HTR-8/SVneo (cell line): ENCODE measurements at places on chromosomes 16 and 17.

DNA sequence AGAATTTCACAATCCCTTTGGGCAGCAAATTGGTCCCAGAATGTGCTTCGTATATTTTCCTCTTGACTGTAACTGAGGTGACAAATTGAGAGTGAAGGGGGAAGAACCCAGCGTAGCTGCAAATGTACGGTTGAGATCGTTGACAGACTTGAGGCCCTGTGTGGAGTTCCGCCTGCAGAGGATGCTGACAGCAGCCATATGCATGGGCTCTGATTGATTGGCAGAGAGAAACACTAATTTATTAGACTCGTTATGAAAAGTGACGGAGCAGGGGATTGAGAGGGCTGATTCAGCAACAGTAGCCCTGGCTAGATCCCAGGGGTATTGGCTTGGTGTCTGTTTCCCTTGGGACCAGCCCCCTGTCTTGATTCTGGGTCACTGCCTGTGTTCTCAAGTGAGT lies 930.1 kb upstream of the EEF2KMT start:
- no peak for DNase-seq

GRCh38 chr16:28189245-28189644 lies 22.5 kb downstream of the XPO6 start:
- no peak for DNase-seq

DNA sequence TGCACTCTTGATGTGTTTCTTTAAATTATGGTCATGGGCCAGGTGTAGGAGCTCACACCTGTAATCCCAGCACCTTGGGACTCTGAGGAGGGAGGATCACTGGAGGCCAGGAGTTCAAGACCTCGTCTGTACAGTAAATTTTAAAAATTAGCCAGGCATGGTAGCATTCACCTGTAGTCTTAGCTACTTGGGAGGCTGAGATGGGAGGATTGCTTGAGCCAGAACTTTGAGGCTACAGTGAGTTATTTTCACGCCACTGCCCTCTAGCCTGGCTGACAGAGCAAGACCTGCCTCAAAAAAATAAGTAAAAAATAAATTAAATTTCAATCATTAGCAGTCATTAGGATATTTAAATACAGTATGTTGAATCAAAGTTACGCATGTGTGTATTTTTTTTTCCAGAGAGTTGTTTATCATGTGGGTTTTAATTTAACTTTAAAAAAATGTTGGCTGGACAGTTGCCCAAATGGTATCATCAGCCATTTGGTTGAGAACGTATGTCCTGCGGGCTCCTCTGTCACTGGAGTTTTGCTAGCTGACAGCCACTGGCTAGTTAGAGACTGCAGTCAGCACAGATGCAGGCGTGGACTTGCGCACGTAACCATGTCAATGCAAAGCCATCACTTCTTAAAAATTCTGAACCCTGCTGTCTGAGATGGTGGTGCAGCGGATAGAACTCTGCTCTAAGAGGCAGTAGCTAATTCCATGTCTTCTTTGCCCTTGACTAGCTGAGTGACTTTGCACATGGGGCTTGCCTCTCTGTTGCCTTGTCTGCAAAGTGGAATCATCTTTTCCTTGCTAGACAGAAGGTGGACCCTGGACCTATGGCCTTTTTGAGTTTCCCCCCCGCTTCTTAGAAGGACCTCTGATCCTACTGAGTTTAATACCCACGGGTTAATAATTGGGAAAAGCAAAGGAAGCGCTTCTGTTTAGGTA lies 40.0 kb downstream of the MAPT start:
- DNase-seq, result no peak

GRCh38 chr17:81251709-81252301 lies 12.7 kb downstream of the NDUFAF8 start:
- DNase-seq, result no peak

DNA sequence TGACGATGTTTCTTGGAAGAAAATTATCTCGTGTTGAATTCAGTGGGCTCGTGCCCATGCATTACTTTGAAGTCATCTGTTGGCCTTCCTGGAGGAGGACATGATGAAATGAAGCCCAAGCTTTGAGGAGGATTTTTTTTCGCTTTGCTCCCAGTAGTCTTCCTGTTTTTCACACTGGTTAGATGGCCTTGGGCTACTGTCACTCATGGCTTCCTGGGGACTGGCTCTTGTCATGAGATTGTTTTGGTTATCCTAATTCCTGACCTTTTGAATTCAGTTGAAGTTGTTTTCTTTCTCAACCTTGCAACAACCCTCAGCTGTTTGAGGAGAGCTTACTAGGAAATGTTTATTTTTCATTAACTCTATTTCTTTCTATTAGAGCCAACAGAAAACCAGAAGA lies 430.7 kb downstream of the HS3ST3B1 start:
- DNase-seq, result no peak

DNA sequence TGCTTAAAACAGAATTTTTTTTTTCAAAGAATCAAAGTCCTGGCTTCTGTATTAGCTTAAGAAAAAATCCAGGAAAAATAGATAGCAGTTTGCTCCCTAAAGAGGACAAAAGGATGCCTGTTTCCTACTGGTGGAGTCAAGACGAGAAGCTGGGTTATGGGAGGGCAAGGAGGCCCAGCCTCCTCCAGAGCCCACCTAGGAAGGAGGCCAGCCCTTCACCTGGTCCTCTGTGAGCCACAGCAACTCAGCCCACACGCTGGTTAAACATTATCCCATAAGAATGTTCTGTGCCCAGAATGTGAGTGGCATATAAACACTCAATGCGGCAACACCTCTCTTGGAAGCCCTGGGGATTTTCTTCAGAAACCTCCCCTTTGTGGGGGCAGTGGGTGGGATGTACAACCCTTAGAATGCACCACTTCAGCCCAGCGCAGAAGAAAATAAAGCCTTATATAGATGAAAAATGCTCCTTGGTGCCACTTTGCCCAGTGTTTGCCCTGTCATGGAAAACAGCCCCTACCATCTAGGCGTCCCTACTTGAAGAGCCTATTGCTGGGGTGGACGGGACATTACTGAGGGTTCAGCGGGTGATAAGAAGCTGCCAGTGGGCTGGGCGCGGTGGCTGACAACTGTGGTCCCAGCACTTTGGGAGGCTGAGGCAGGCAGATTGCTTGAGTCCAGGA lies 48.0 kb downstream of the TEKT5 start:
- no peak for DNase-seq

DNA sequence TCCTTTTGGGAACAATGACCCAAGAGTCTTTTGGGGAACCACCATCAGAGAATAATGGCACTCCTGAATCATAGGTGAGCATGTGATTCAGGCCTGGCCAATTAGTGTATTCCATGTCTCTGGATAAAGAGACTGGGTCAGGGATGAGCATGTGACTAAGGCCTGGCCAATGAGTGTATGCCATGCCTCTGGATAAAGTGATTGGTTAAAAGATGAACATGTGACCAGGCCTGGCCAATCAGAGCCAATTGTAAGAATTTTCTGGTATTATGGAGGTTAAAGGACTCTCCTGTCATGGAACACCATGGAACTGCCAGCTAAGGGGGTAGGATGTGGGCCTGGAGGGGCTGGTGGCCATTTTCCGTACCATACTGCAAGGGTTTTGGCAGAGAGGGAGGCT lies 194.3 kb downstream of the C16orf78 start:
- DNase-seq, result no peak

- no peak for DNase-seq
These were observed 13.9 kb upstream of the TMC7 start for GRCh38 chr16:18969855-18970240.

DNA sequence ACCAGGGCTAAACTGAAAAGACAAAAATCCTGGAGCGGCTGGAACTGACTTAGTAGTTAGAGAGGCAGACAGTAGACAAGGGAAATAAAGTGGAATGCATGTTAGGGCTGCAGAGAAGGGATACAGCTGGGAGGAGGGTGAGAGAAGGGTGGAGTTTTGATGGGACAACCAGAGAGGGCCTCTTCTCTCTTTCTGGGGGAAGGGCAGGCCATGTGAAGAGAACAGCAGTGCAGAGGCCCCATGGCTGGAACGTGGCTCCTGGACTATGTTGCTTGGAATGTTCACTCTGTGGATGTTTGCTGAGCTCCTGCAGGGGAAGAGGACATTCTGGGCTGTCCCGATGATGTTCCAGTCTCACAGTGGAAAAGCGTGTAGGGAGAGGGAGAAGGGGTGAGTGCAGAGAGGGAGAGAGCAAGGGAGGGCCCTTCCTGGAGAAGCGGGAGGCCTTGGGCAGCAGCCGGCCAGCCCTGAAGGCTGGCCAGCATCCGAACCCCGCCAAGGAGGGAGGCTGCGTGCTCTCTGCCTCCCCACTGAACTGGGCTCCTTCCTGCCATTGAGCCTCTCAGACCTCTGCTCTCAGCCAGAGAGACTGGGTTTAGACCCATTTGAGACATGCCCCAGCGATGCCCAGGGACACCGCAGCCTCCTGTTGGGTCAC lies 33.1 kb upstream of the GSE1 start:
- DNase-seq, result no peak

DNA sequence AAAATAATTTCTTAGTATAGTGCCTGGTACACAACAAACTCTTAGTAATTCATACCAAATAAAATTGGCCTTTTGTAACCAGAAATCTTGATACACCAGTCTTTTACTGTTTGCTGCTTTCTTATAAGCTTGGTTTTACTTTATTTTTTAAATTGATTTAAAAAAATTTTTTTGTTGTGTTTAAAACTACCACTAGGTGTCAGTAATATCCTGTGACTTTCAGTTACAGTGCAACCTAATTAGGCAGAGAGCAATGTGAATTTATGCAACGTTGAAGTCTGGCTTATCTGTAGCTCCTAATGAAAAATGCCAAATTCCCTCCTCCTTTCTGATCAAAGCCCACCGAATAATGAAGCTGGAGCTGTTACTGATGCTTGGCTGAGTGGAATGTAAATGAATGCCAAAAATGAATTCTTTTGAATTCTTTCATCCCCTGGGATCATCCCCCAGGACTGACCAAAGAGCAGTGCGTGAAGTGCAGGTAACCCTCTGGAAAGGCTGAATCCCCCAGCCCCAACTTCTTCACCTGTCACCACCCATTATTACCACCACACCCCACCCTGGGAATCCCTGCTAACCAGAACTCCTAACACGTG lies 3.8 kb downstream of the ERCC4 start:
- DNase-seq, result peak; percentile 48

DNA sequence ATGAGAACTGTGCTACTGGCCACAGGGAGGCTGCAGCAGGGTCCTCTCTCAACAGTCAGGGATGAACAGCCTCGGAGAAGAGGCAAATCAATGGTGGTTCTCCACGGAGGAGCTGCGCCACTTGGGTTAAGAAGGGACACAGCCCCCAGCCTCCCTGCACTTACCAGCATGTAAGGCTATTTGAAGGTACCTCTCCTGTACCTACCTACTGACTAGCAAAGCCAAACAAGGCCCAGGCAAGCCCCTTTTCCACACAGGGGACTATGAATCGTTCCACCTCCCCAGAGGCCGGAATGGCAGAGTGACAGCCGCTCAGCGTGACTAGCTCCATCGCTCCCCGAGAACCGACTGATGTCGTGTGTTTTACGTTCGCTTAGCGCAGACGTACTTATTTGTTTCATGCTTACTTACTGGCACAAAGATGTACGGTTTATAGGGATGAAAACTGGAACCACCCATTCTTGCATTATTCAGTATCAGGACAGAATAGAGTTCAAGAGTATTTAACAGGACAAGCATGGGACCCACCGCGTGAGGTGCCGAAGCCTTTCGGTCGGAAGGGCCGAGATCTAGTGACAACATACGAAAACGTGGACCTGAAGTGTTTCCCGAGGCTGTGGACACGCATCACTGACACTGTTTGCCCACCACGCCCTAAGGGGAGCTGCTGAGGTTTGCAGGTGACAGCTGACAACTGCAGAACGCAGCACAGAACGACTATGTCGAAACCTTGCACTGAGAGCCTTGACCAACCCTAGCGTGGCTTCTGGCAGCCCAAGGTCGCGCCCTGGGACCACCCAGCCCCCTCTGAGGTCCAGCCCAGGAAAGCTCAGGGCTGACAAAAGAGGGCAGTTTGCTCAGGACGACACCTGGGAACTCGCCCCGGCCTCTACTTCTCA lies 1.0 kb downstream of the TEPSIN start:
- no peak for DNase-seq

GRCh38 chr16:77645764-77646163 lies 76.5 kb upstream of the NUDT7 start:
- no peak for DNase-seq

GRCh38 chr17:82007495-82008257 lies 15.0 kb downstream of the CENPX start:
- no peak for DNase-seq

DNA sequence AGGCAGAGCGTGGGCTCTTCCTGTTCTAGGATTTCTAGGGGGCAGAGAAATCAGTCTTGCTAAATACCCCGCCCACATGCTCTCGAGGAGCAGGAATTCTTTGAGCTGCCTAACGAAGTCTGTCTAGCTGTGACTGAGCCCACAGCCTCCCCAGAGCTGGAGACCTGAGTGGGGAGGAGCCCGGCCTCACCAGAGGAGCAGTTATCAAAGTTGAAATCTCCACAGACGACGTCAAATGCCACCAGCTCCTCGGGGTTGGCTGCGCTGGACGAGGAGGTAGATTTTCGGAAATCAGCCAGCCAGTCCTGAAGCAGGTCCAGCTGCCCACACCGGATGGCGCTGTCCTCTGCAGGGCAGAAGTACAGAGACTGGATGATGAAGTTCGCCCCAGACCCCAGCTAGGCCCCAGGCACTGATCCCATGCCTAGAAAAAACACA lies 53.8 kb downstream of the PRMT7 start:
- no peak for DNase-seq

- DNase-seq, result no peak
These were observed 16.2 kb downstream of the MYBBP1A start for GRCh38 chr17:4539025-4539424.

DNA sequence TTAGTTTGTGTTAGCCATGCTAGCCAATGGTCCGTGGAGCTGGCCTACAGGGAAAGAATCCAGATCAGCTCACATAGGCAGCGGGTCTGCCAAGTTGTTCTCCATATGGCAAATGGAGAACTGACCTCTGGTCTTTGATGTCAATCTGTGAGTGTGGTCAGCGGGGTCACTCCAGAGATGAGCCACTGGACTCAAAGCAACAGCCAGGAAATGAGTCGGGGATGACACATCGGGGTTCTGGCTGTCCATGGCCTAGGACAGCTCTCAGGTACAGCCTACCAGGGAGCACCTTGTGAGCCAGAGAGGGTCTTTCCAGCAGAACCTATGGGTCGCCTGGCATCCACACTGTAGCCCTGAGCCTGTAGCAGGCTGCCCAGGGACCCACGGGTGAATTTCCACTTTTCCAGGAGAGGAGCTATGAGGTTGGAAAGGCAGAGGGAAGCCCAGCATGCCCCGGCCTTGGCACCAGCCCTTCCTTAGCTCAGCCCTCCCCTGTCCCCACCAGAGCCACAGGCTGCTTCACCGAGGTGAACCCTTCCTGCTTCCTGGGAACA lies 203.0 kb upstream of the TNRC6C start:
- no peak for DNase-seq

DNA sequence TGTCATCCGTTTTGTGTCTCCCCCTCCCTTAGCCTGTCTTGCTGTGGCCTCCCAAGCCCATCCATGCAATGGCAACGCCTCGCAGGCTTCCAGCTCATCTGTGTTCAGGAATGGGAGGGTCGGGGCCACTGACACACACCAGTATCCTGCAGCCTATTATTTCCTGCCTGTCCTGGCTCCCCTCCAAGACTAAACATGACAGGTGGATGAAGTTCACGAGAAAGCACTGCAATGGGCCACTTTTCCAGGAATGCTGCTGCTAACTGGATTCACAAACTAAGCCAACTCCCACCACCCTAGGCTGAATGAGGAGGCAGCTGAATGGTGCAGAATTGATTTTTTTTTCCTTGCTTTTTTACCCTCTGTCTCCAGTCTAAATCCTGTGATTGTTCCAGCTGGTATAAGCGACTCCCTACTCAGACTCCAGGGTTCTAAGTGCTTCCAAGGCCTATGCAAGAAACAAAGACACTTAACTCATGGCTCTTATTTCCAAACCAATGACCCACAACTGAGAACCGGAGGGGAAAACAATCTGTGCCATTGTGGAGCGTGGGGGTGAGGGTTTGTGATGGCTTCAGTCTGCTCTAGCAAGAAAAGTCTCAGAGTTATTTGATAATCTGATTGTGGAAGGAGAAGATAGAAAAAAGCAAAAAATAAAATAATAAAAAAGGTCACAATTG lies 23.3 kb downstream of the TMEM100 start:
- DNase-seq, result no peak
